ENCODE measurements at places on chromosomes 4 and X. TPM values are rescaled to one million over a fixed set of nuclear protein-coding genes. Genes with fewer than 3 reads are reported as not detected.
A peak's percentile ranks its signal among the peaks of the same experiment; 100 is the strongest.

The COL4A5 gene
- 26.1 TPM for total RNA-seq

- H3K27ac ChIP-seq = no peak overlapping the region
- H3K36me3 ChIP-seq = no peaks in the 10 kb centered on the region
- H3K27me3 ChIP-seq = no peaks in the 10 kb centered on the region
- DNase-seq = no peak
- no peak overlapping the region for H3K4me3 ChIP-seq
Measured at GRCh38 chr4:104693601-104694201, 199.0 kb upstream of the CXXC4 start.

DNA sequence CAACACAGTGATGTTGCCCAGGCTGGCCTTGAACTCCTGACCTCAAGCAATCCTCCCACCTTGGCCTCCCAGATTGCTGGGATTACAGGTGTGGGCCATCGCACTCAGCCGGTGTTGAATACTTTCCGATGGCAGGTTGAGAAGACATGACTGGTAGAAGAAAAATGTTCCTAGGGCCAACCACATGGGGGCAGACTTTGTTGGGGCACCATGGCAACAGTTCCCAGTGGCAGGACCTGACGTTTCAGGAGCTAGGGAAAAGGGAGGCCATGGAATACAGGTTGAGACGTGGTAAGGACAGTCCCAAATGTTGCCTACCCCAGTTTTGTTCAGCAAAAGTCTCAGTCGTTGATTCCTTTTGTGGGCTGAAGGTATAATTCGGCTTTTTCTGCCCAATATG, 134.6 kb downstream of the ASMT start:
- H3K36me3 ChIP-seq = no peaks in the 10 kb centered on the region
- H3K27ac ChIP-seq = no peak overlapping the region
- no peaks in the 10 kb centered on the region for H3K4me1 ChIP-seq
- H3K27me3 ChIP-seq = no peaks in the 10 kb centered on the region
- DNase-seq = no peak

The STAP1 gene
- not detected for total RNA-seq

The DOCK11 gene
- total RNA-seq = 34.0 TPM

GRCh38 chr4:147799986-147800555, 68.2 kb downstream of the ARHGAP10 start:
- H3K36me3 ChIP-seq = no peaks in the 10 kb centered on the region
- H3K4me3 ChIP-seq = no peak overlapping the region
- DNase-seq = peak; percentile 61
- H3K27me3 ChIP-seq = no peaks in the 10 kb centered on the region
- no peaks in the 10 kb centered on the region for H3K4me1 ChIP-seq
- H3K27ac ChIP-seq = no peak overlapping the region
